CD4-positive, alpha-beta T cell treated with Interleukin-21 for 1 hour (primary cell): ENCODE measurements at places on chromosomes 4 and X.

- DNase-seq: no peak
These were observed 107.6 kb downstream of the ATXN3L start for GRCh38 chrX:13212191-13212651.

DNA sequence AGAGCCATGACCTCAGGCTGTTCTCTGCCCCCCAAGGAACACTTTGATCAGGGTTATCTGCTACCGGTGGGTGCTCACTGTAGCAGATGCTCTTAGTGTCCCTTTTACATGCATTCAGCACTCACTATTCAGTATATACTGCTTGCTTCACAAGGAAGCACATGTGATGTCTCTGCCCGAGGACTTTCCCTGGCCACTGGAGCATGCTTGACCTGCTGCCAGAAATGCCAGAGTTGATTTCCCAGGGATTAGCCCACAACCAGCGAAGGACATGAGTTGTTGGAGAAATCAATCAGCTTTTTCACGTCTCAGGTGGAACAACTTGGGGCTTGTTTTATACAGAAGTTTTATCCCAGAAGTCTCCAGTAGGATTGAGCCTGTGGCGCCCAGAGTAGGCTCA lies 51.2 kb upstream of the RPS6KA3 start:
- DNase-seq: no peak

DNA sequence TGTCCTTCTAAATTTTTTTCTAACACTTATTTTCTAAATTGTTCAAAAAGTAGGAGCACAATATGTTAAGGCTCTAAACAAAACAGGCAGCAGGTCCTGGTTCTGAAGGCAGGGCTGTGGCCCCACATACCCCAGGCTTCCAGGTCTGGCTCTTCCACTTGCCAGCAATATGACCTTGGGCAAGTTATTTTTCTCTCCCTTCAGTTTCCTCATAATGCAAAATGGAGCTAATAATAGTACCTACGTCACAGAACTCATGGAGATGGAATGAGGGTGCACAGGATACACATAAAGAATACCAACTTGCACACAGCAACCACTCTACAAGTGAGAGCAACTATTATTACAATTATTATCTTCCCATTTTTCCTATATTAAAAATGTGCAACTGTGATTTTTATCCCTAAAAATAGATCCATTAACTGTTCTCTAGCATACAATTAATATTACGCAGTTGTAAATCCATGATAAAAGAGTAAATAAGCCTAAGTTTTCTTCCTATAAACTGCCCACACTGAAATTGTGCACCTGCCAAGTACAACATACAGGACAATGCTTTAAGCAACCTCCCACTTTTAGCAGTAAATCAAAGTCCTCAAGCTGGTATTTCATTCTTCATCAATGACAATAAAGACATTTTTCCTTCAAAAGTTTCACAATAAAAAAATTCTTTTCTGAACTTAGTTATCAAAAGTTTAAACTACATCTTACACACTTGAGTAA lies 27.0 kb downstream of the OTUD4 start:
- DNase-seq: no peak

- DNase-seq: no peak
These were observed 1138.7 kb upstream of the PCDH7 start for GRCh38 chr4:29581457-29581856.

DNA sequence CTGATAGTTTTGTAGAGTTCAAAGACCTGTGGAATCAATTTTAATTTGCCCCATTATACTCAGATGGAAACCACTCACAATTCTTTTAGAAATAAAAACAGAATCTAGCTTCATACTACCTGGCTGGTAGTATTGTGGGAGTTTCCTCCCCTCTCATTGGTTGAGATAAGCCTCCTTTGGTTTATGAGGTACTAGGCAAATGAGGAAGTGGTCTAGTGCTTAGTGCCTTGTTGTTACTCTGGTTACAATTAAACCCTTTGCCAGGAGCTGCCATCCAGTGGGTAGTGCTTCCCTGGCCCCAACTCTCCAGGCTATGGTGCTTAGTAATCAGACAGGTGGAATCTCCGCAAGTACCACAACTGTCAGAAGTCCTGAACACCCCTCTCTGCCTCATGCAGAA lies 118.3 kb downstream of the CDKL5 start:
- DNase-seq: no peak

- DNase-seq: no peak
These were observed 3.1 kb upstream of the TDO2 start for GRCh38 chr4:155900381-155900780.

DNA sequence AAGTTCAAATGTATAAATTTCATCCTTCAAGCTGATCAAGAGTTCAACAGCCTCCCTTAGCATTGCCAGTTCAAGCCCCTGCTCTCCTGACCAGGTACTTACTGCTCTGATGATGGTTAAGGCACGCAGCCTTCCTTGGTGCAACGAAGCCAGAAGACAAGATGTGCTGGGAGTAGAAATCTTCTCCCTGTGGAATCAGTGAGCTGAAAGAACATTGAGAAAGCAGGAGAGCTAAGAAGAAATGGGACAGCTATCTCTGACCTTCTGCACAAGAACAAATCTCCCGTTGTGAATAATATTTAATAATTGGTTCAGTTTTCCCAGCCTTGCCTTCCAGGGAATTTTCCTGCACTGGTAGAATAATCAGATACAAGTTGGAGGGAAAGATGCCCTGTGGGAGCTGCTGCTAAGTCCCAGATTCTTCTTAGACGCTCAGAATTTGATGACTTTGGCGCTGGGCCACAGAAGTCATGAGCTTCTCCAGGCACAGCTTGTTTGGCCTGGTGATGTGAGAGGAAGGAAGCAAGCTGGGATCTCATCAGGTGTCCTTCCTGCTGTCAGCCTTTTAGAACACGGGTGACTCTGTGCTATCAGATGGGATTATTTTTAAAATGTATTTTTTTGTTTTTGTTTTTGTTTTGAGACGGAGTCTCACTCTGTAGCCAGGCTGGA lies 77.8 kb downstream of the CD38 start:
- DNase-seq: no peak

- DNase-seq: no peak
These were observed 10.3 kb downstream of the MRPL1 start for GRCh38 chr4:77872723-77873445.

- DNase-seq: no peak
These were observed 117.3 kb downstream of the DRD5 start for GRCh38 chr4:9898596-9899305.

DNA sequence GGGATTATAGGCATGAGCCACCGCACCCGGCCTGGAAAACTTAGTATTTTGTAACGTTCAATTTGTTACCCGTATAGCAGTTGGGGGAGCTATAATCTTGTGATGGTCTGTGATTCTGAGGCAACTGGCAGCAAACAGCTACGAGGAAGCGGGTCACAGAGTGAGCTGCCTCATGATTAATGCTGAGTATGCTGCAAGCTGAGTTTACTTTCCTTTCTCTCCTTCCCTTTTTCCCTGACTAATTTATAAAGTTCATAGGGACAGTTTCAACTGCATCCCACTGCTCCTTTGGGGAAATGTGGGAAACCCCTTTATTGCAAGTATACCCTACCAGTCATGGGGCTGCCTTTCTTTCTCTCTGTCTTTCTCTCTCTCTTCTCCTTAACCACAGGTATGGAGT lies 17.7 kb upstream of the ELOVL6 start:
- DNase-seq: no peak

DNA sequence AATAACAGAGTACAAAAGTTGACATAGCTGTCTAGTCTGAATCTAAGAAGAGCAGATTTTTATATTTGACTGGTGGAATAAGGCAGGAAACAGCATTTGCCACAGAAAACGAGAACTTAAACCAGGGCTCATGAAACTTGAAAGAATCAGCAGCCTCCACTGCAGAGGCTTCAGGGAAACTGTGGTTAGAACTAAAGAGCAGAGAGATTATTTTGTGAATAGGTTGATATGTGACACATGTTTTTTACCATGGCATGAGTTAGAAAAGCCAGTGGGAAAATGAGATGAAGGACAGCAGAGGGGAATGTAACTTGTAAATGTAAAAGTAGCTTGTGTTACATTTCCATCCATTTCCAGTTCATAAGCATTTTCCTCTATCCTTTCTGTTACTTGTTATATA lies 63.7 kb upstream of the CAMK2D start:
- peak; percentile 25 for DNase-seq

GRCh38 chr4:3396600-3396999 lies 45.2 kb upstream of the HGFAC start:
- no peak for DNase-seq

- DNase-seq: no peak
These were observed 73.2 kb downstream of the HAUS3 start for GRCh38 chr4:2168469-2169319.

GRCh38 chrX:40108959-40109287 lies 11.2 kb upstream of the BCOR start:
- peak; percentile 46 for DNase-seq

GRCh38 chr4:90127223-90127705 lies at the start of gene CCSER1:
Gene CCSER1 (plus strand): TSS chr4:90127394.
- DNase-seq: peak; percentile 62

DNA sequence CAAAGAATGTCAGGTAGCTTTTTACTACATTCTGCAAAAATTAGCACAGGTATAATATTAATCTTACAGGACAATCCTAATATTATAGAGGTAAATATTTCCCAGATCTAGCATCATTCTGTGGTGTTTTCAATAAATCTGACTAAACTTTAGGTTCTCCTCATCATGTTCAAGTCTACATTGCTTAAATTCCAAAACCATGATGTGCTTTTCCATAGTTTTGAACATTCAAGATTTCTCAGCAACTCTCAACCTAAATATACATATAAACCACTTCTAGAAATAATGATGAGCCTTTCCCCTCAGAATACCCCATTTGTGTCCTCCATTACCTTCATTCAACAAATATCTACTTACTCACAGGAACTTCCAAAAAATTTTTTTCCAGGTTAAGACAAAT lies 23.1 kb downstream of the EIF4E start:
- no peak for DNase-seq

GRCh38 chr4:41377196-41377595 lies 120.5 kb downstream of the UCHL1 start:
- DNase-seq: no peak

GRCh38 chrX:88425739-88426138 lies 321.3 kb upstream of the CPXCR1 start:
- no peak for DNase-seq

DNA sequence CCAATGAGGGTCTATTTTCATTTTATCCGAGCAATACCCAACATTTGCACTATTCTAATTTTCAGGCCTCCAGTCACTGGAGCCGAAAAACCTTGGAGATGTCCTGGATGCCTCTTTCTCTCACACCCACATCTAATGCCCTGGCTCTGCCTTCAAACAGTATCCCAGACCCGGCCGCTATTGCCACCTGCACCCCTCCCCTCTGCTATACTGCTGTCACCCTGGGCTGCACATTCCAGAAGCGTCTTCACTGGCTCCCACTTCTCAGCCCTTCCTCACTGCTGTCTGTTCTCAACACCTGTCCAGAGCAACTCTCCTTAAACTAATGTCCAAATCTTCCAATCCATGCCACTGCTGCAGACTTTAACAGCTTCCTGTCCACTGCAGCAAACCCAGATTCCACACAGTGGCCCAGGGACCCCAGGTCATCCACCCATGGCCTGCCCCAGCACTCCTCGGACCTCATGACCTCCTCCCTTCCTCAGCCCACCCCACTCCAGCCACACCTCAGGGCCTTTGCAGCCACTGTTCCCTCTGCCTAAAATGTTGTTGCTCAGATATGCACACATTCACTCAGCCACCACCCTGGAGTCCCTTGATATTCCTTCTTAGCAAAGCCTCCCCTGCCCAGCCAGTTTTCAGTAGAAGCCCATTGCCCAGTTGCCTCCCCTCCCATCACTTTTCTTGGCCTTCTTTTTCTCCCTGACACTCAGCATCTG lies 30.5 kb upstream of the PPP2R2C start:
- DNase-seq: no peak

- DNase-seq: no peak
These were observed 391.0 kb downstream of the RAB28 start for GRCh38 chr4:13093170-13093569.

- no peak for DNase-seq
These were observed 102.1 kb downstream of the DCK start for GRCh38 chr4:71095545-71095944.

GRCh38 chr4:164379694-164380093 lies 374.2 kb upstream of the SMIM31 start:
- DNase-seq: no peak

- no peak for DNase-seq
These were observed 25.7 kb downstream of the SEPTIN6 start for GRCh38 chrX:119667111-119667878.

- no peak for DNase-seq
These were observed 8.4 kb upstream of the DUSP9 start for GRCh38 chrX:153638436-153639176.

- no peak for DNase-seq
These were observed 976 bp downstream of the PHKA1 start for GRCh38 chrX:72713130-72713529.

DNA sequence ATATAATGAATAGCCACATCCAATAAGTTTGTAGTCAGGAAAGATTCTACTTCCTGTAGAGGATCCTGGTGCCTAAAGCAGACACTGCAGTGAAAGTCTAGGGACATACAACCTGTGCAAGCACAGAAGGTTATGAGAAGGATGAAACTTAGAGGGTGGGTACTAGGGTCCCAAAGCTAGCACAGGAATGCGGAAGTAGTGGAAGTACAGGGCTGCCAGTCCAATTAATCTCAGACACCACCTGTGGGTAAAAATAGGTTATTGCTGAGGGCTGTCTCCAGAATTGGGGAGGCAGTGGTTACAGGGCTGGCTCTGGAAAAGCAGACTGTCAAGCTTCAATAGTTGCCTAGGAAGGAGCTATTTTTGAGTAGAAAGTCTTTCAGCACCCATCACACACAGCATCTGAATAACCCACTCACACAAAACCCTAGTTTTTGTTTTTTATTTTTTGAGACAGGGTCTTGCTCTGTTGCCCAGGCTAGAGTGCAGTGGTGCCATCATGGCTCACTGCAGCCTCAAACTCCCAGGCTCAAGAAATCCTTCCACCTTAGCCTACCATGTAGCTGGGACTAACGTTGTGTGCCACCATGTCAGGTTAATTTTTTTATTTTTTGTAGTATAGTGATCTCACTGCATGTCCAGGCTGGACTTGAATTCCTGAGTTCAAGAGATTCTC lies 50.8 kb upstream of the ELF2 start:
- peak; percentile 16 for DNase-seq

- no peak for DNase-seq
These were observed at the start of gene PDCL2 for GRCh38 chr4:55592014-55592413. Gene PDCL2 (minus strand): TSS chr4:55592245. CDS start chr4:55592109, 136 bp downstream.

- DNase-seq: no peak
These were observed 94.9 kb upstream of the SHISA3 start for GRCh38 chr4:42302348-42302747.

- DNase-seq: peak; percentile 88
These were observed 29.2 kb downstream of the HTT-AS start for GRCh38 chr4:3044870-3045819.

DNA sequence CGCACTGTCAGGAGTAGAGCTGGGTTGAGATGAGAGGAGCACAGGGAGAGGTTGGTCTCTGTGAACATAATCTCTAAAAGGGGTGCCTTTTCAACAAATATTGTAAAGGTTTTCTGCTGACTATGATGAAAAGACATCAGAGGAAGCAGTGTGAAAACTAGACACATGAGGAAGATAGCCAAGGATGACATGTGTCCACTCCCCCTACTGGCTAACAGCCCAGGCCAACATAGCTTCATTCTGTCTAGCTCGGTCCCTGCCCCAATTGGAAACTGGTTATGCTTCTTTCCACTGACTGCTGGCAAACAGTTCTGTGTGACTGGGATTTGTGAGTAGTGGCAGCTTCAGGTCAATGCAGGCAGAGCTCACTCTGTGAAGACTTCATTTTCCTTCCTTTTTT lies 115.4 kb upstream of the ESX1 start:
- no peak for DNase-seq

GRCh38 chrX:48794911-48795515 lies 6.9 kb upstream of the HDAC6 start:
- no peak for DNase-seq

GRCh38 chr4:41069838-41070237 lies 144.5 kb downstream of the APBB2 start:
- DNase-seq: no peak
